Endothelial cell of umbilical vein (primary cell): ENCODE measurements at places on chromosomes 13 and 19. TPM values are rescaled to one million over a fixed set of nuclear protein-coding genes. Genes with fewer than 3 reads are reported as not detected.

DNA sequence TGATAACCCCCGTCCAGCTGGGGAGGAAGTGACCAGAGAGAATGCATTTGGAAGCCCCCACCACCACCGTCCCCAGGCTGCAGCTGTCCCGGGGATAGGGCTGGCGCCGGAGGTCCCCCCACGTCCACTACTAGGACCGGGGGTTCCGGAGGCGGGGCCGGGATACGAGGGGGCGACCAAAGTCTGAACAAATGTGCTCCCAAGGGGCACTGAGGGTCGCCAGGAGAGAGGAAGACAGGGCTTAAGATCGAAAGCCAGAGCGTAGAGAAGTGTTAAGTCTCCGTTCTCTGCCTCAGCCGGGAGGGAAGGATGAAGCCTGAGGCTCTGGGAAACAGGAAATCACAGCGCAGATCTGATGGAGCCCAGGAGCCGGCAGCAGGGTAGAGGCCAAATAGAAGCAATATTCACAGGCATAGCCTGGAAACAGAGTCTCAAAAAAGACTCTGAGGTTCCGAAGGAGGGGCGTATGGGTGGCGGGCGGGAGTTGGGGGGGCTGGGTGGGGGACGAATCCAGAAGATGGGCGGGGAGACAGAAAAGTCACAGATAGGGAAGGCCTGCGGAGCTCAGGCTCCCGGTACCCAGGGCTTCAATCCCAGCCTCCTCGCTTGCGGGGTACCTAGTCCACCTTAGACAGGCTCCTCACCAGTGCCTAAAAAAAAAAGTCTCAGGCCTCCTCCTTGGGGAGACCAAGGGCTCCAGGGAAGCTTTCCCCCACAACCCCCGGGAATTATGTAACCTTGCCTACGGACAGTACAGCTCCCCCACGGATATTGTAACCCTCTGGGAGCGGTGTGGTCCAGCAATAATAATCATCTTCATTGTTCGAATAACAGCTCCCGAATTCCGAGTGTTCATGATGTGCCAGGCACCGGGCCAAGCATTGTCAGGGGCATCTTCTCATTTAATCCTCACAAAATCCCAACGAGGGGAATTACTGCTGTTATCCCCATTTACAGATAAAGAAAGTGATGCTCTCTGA, 1.1 kb upstream of the ERF start:
- no peaks in the 10 kb centered on the region for H3K36me3 ChIP-seq
- H3K4me1 ChIP-seq = peaks cover 21% of the 10 kb centered on the region
- peak overlapping the region; percentile 79 for H3K27ac ChIP-seq
- no peaks in the 10 kb centered on the region for H3K27me3 ChIP-seq
- DNase-seq = peak; percentile 63

Gene PRR22
- 3.4 and 3.6 TPM in 2 replicates for total RNA-seq

DNA sequence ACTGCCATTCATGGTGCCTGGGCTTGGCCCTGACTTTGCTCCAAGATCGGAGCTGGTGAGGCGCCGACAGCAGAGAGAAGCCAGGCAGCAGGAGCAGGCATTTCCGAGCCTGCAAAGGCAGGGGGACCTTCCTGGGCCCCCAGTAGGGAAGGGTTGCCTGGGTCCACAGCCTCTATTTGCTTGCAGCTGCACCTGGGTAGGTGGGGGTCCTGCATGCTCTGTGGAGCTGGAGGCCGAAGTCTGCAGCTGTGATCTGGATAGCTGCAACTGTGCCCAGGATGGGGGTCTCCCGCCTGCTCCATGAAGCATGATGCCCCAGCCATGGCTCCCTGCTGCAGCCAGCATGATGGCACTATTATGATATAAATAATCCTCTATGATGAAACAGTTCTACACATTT, 2144.2 kb downstream of the PCDH9 start:
- no peaks in the 10 kb centered on the region for H3K27me3 ChIP-seq
- no peaks in the 10 kb centered on the region for H3K4me1 ChIP-seq
- H3K4me3 ChIP-seq = no peak overlapping the region
- no peak overlapping the region for H3K27ac ChIP-seq

DNA sequence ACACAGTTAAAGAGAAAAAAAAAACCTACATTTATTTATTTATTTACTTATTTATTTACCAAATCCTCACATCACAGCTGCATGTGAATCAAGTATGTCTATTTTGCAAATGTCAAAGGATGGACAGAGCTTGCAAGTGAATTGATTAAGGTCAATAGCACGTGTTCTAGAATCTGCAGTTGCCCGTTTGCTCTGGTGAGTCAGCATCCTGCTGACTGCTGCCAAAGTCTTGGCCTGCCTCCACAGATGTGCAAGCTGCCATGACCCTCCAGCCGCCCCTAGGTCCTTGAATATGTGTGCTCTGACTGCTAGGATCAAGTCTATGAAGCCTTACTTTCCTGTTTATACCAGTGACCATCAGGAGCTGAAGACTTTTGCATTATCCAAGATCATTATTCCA, 320.6 kb downstream of the GPC5 start:
- H3K4me1 ChIP-seq = no peaks in the 10 kb centered on the region
- no peaks in the 10 kb centered on the region for H3K27me3 ChIP-seq
- H3K27ac ChIP-seq = no peak overlapping the region
- peak; percentile 7 for DNase-seq

DNA sequence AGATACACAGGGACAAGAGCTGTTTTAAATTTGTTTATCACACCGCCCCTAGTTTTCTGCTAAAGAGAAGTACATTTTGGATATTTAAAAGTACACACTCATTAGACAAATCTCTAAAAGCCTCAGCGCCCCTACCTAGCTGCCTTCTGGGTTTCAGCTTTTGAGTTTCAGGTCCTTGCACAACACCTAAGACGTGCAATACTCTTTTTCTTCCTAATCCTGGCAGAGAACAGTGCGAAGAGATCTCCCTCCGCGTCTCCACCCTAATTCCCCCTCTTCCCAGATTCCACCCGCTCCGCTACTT, 421 bp upstream of the KLF5 start:
- H3K27ac ChIP-seq = no peak overlapping the region
- H3K36me3 ChIP-seq = no peaks in the 10 kb centered on the region
- no peaks in the 10 kb centered on the region for H3K27me3 ChIP-seq
- DNase-seq = no peak

Gene LHFPL6
- total RNA-seq = 16.6 and 17.5 TPM in 2 replicates

DNA sequence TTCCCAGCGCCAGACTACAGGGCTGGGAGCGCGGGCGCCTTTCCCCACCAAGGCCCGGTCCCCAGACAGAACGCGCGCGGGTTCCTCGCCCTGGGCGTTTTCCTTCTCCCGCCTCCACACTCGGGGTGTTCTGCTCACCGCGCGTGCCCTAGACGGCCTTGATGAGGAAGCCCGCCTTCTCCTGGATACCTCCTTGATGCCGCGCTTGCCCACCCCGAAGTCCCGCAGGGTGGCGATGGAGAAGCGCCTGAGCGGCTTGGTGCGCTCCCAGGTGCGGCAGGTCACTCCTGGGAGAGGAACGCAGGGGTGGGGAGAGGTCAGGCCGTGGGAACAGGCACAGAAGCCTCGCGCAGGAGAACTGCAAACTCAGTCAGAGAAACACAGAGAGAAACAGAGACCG, 34.8 kb downstream of the CYP2B6 start:
- no peaks in the 10 kb centered on the region for H3K36me3 ChIP-seq
- H3K27me3 ChIP-seq = no peaks in the 10 kb centered on the region
- H3K4me1 ChIP-seq = no peaks in the 10 kb centered on the region
- no peak for DNase-seq
- H3K27ac ChIP-seq = no peak overlapping the region

Gene MEGF8
- 34.3 and 39.6 TPM in 2 replicates for total RNA-seq

- no peak overlapping the region for H3K4me3 ChIP-seq
- H3K4me1 ChIP-seq = peaks cover 11% of the 10 kb centered on the region
- no peaks in the 10 kb centered on the region for H3K36me3 ChIP-seq
- no peaks in the 10 kb centered on the region for H3K27me3 ChIP-seq
- DNase-seq = peak; percentile 78
Measured at GRCh38 chr13:51148952-51149573, 38.0 kb upstream of the C13orf42 start.

- H3K27ac ChIP-seq = no peak overlapping the region
- H3K27me3 ChIP-seq = no peaks in the 10 kb centered on the region
- no peak overlapping the region for H3K4me3 ChIP-seq
- no peaks in the 10 kb centered on the region for H3K4me1 ChIP-seq
- no peaks in the 10 kb centered on the region for H3K36me3 ChIP-seq
Measured at GRCh38 chr19:39986643-39987042, 10.2 kb upstream of the ZNF546 start.

- H3K36me3 ChIP-seq = peaks cover 53% of the 10 kb centered on the region
- H3K4me1 ChIP-seq = peaks cover 55% of the 10 kb centered on the region
- no peaks in the 10 kb centered on the region for H3K27me3 ChIP-seq
- no peak for DNase-seq
- no peak overlapping the region for H3K4me3 ChIP-seq
Measured at GRCh38 chr19:54204767-54205468, 4.3 kb downstream of the RPS9 start.

Gene C19orf67
- total RNA-seq = 0.55 TPM in 1 of 2 replicates, not detected in the other

- no peak overlapping the region for H3K4me3 ChIP-seq
- DNase-seq = no peak
- H3K36me3 ChIP-seq = no peaks in the 10 kb centered on the region
- no peaks in the 10 kb centered on the region for H3K27me3 ChIP-seq
Measured at GRCh38 chr19:21910318-21910717, 74.3 kb upstream of the ZNF43 start.

- H3K27me3 ChIP-seq = no peaks in the 10 kb centered on the region
- no peak for DNase-seq
- H3K27ac ChIP-seq = no peak overlapping the region
- H3K4me1 ChIP-seq = no peaks in the 10 kb centered on the region
- H3K36me3 ChIP-seq = no peaks in the 10 kb centered on the region
- H3K4me3 ChIP-seq = no peak overlapping the region
Measured at GRCh38 chr13:41928323-41928722, 32.6 kb downstream of the VWA8 start.

- H3K27ac ChIP-seq = no peak overlapping the region
- no peaks in the 10 kb centered on the region for H3K36me3 ChIP-seq
- DNase-seq = no peak
- H3K4me1 ChIP-seq = no peaks in the 10 kb centered on the region
Measured at GRCh38 chr13:36712290-36712689, 38.5 kb downstream of the SERTM1 start.

GRCh38 chr19:13765395-13766094, 1.2 kb downstream of the MRI1 start:
- H3K4me1 ChIP-seq = peaks cover 12% of the 10 kb centered on the region
- no peak overlapping the region for H3K27ac ChIP-seq
- no peaks in the 10 kb centered on the region for H3K27me3 ChIP-seq
- peaks cover 29% of the 10 kb centered on the region for H3K36me3 ChIP-seq
- no peak for DNase-seq

DNA sequence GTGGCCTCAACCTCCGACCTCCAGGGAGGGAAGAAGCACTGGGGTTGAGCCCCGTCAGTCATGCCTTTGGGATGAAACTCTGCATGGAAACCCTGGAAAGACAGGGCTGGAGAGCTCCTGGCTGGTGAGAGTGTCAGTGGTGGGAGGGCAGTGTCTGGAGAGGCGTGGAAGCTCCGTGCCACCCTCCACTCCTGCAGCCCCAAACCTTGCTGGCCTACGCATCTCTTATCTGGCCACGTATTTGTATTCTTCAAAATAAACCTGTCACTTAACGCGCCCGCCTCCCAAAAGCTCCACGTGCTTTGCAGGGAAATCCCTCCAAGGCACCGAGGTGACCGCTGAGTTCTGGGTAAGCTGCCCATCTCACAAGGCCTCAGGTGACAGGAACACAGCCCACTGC, 84.3 kb downstream of the TEX29 start:
- H3K27me3 ChIP-seq = no peaks in the 10 kb centered on the region
- H3K4me1 ChIP-seq = no peaks in the 10 kb centered on the region
- no peaks in the 10 kb centered on the region for H3K36me3 ChIP-seq
- DNase-seq = no peak
- no peak overlapping the region for H3K27ac ChIP-seq

DNA sequence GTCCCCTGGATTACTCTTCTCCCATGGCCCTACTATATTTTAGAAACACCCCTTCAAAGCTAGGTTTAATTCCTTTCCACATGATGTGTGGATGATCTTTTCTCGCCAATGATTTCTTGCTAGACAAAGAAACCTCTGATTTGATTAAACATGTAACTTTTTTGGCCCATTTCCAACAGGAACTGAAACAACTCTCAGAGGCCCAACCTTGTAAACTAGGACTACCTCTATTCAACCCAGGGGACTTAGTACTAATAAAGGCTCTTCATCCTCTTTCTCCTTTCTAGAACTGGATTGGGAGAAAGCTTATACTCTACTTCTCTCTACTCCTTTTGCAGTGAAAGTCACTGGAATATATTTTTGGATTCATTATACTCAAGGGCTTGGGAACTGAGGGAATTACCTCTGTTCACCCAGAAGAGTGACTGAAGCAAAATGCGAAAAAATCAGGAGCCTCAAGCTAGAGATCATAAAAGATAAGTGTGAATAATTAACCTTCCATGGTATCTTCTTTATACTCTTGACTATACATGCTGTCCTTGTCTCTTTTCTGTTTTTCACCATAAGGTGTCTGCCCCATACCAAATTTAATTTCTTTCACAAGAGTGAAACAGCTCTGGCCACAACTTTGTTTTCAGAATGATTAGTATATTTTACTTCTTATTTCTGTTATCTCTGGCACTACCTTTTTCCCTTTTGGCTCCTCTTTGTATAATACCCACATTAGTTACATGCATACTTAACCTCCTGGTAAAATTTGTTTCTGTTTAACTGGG, 977.6 kb downstream of the SLITRK5 start:
- no peaks in the 10 kb centered on the region for H3K27me3 ChIP-seq
- no peak overlapping the region for H3K4me3 ChIP-seq
- H3K4me1 ChIP-seq = no peaks in the 10 kb centered on the region
- H3K27ac ChIP-seq = no peak overlapping the region
- no peak for DNase-seq
- H3K36me3 ChIP-seq = no peaks in the 10 kb centered on the region

Gene SNAPC2
- total RNA-seq = 23.7 and 29.2 TPM in 2 replicates

Gene CDC42EP5
- total RNA-seq = 73.8 and 85.5 TPM in 2 replicates

DNA sequence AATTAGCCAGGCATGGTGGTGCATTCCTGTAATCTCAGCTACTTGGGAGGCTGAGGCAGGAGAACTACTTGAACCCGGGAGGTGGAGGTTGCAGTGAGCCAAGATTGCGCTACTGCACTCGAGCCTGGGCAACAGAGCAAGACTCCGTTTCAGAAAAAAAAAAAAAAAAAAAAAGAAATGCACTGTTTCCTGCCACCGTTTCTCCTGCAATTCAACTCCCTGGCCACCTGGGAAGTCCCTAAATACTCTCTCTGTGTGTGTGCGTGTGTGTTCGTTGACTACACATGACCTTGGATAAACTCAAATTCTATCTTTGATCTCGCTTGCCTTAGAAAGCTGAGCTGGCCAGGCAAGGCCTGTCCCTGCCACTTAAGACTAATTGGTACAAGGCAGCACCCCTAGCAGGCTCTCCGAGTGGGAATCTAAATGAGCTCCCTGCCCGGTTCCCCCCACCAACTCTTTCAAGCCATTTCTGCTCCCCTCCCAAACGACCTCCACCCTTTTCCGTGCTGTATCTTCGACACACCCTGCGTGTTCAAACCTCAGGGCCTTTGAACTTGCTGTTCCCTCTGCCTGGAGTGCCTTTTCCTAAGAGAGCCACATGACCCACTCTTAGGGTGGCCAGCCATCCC, 5.2 kb upstream of the BCAT2 start:
- no peaks in the 10 kb centered on the region for H3K27me3 ChIP-seq
- peaks cover 7% of the 10 kb centered on the region for H3K4me1 ChIP-seq
- no peak overlapping the region for H3K4me3 ChIP-seq
- H3K36me3 ChIP-seq = no peaks in the 10 kb centered on the region
- no peak for DNase-seq

GRCh38 chr19:31109636-31110035, 239.6 kb downstream of the TSHZ3 start:
- H3K27me3 ChIP-seq = no peaks in the 10 kb centered on the region
- no peaks in the 10 kb centered on the region for H3K4me1 ChIP-seq
- no peak overlapping the region for H3K4me3 ChIP-seq
- no peak overlapping the region for H3K27ac ChIP-seq

Gene PRRG2
- total RNA-seq = 1.5 and 2.6 TPM in 2 replicates

GRCh38 chr13:40101708-40102359, 446.4 kb downstream of the COG6 start:
- DNase-seq = no peak
- H3K27me3 ChIP-seq = no peaks in the 10 kb centered on the region
- H3K27ac ChIP-seq = no peak overlapping the region
- H3K4me3 ChIP-seq = no peak overlapping the region
- H3K4me1 ChIP-seq = no peaks in the 10 kb centered on the region
